ENCODE measurements at places on chromosomes 12 and 14.
A peak's percentile ranks its signal among the peaks of the same experiment; 100 is the strongest.

- DNase-seq = no peak
Observed at GRCh38 chr12:132632521-132633228, 14.1 kb downstream of the P2RX2 start.

DNA sequence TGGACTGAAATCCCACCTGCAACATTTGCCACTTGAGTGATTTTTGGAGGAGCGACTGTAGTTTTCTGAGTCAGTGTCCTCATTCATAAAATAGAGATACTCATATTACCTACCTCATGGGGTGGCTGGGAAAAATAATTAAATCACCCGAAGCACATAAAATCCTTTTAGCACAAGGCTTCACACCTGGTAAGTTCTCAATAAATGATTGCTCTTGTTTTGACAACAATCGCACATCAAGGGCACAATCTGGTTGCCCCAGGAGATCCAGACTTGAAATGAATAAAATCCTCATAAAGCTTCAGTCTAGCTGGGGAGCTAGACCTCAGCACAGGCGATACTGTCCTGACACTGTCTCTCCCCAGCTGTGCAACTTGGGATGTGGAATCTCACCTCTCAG lies 76.0 kb upstream of the CCDC60 start:
- DNase-seq = no peak

DNA sequence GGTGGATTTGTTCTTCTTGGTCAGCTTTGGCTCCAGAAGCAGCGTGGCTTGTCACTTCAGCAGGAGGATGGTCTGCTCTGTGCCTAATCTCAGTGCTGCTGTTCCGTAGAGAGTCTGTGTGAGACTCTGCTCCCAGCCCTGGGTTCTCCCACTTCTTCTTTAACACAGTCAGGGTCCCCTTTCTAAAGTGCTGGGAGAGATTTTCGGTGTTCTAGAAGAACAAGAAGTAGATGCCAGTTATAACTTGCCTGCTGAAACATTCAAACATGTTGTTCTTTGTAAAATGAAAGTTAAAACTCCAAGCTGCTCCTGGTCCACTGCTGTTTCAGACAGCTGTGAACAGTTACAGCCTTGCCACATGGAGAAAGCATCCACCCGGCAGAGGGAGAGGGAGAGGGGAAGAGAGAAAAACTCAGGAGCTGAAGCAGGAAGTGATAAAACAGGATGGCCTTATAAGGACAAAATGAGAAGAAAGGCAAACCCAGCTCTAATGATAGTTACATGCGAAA lies 55.2 kb upstream of the CERS5 start:
- DNase-seq = peak; percentile 71

GRCh38 chr12:111121840-111122239 lies 201.5 kb upstream of the MYL2 start:
- DNase-seq = no peak

DNA sequence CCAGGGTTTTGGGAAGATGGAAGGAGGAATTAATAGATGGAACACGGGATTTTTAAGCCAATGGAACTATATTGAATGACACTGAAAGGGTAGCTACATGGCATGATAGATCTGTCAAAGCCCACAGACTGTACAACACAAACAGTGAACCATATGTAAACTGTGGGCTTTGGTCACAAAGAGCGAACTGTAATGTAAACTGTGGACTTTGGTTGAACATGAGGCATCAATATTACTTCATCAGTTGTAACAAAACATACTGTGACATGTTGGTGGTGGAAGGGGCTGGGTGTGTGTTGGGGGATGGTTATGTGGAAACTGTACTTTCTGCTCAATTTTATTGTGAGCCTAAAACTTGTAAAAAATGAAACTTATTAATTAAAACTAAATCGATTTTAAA lies 210.6 kb upstream of the HMGA2 start:
- no peak for DNase-seq

DNA sequence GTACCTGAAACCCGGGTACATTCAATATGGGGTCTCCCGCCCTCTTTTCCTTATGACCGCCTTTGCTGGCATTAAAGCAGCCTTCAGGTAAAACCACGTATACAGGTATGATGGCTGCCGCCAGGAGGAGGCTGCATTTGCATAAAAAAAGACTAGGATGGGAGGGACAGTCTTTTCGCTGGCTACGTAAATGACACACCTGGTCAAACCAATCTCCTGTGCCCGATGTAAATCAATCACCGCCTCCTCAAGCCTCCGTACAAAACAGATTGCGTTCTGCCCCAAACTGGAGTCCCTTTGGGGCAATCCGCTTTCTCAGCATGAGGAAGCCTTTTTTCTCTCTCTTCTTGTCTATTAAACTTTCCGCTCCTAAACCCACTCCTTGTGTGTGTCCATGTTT lies 8.1 kb upstream of the ALDH1L2 start:
- no peak for DNase-seq

DNA sequence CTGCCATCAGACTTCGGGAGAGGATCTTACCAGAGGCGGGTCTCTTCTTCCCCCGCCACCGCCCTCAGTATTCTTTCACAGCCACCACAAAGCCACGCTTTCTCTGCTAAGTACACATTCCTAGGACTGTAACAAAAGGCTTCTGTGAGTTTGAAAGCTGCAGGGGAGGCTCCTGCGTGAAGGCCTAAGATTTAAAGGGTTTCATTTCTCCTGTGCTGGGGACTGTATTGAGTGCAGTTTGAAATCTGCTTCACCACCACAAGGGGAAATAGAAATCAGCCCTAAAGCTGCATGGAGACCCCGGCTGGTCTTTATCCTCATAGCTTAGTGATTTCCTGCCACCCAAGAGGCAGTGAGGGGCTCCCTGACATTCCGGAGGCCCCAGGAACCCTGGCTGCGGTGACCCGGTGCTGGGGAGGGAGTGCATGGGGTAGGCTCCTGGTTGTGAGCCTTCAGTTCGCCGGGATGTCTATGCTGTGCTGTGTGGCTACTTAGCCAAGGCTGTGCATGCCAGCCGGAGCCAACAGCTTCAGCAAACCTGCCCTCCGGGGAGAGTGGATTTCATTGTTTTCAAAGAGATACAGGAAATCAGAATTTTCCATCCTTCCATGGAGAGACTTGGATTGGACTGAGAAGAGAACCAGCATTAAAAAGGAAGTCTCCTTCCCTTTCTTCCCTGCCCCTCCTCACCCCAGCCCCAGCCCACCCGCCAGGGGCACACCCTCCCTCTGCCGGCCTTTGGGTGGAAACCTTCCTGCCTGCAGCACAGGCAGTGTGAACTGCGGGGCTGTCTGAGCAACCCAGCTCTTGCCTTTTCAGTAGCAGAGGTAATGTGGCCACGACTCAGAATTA lies 163.3 kb downstream of the ETV6 start:
- no peak for DNase-seq

DNA sequence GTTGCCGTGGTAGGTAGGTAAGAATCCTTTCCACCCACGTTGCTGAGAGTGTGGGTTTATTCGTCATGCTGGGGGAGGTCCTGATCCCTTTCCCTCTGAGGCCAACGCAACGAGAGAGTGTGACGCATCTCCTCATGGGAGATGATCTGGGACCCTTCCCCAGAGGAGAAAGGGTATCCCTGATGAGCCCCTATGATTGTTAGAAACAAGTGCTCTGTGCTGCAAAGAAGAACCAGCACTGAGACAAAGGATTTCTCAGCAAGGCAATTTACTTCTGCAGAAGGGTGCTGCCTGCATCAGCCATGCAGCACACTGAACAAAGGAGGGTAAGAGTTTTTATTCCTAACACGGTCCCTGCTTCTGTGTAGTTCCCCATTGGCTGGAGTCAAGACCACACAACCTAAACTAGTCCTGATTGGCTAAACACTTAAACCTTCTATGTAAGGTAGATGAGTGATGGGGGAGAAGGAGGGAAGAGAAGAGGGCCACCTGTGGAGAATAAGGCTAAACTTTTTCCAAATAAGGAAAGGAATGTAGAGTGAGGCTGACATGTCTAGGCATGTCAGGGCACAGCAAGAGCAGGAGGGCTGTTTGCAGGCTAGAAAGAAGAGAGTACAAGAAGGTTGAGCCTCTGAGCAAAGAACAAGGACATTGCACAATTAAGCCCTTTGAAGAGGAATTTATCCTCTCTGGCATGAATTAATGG lies 21.3 kb downstream of the CLEC2A start:
- no peak for DNase-seq

GRCh38 chr12:112344220-112344619 lies 38.0 kb downstream of the HECTD4 start:
- DNase-seq = no peak

- no peak for DNase-seq
Observed at GRCh38 chr12:106941481-106942156, 14.1 kb upstream of the TMEM263 start.

DNA sequence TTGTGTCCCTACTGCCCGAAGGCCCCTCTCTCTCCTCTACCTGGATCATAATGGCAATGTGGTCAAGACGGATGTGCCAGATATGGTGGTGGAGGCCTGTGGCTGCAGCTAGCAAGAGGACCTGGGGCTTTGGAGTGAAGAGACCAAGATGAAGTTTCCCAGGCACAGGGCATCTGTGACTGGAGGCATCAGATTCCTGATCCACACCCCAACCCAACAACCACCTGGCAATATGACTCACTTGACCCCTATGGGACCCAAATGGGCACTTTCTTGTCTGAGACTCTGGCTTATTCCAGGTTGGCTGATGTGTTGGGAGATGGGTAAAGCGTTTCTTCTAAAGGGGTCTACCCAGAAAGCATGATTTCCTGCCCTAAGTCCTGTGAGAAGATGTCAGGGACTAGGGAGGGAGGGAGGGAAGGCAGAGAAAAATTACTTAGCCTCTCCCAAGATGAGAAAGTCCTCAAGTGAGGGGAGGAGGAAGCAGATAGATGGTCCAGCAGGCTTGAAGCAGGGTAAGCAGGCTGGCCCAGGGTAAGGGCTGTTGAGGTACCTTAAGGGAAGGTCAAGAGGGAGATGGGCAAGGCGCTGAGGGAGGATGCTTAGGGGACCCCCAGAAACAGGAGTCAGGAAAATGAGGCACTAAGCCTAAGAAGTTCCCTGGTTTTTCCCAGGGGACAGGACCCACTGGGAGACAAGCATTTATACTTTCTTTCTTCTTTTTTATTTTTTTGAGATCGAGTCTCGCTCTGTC lies 1.8 kb downstream of the INHBE start:
- no peak for DNase-seq

DNA sequence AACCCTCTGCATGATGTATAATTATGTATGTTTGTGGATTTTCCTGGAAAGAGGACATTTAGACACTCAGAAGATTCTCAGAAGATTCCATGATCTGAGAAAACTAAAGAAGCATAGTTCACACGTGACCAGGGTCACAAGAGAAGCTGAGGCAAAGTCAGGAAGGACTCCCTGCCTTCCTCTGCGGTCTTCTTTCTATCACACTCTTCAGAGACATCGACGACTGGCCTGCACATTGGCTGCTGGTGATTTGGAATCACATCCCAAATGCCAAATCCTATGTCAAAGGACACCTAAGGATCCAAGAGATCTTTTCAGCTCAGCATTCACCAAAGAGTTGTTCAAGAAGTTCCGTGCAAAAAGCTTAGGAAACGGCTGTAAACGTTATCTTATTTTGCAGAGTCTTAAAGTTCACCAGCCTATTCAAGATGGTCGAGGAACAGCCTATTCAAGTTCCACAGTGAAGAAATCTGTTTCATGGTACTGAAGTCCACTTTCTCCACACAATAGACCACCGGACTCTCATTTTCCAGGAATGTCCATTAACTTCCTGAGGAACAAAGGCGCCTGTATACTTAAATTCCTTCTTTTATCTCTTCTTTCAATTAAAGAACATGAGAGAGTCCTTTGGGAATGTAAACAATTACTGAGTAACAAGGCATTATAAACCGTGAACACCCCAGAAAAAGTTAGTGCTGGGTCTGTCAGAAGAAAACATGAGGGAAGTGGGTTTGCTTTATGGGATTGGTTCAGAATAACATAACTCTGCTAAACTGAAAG lies 42.1 kb downstream of the IGF1 start:
- DNase-seq = no peak

- no peak for DNase-seq
Observed at GRCh38 chr14:41280745-41281144, 325.9 kb upstream of the LRFN5 start.

GRCh38 chr12:49975318-49975761 lies 2.6 kb downstream of the AQP6 start:
- no peak for DNase-seq

- DNase-seq = no peak
Observed at GRCh38 chr14:43161477-43161876, 1345.6 kb downstream of the FSCB start.

DNA sequence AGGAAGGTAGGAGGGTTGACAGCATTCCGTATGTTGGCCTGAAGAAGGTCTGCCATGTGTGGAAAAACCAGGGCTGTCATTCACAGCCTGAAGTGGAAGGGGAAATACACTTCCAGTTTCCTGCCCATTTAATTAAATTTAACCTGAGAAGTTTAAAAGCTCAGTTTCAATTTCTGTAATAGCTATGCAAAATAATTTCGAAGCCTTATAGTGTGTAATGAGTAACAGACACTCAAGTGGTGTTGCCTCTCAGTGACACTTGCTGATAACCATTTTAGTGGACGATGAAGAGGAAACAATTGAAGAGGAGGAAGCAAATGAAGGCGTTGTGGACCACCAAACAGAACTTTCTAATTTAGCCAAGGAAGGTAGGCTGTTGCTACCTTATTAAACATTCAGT lies 44.8 kb downstream of the EP400 start:
- DNase-seq = no peak

DNA sequence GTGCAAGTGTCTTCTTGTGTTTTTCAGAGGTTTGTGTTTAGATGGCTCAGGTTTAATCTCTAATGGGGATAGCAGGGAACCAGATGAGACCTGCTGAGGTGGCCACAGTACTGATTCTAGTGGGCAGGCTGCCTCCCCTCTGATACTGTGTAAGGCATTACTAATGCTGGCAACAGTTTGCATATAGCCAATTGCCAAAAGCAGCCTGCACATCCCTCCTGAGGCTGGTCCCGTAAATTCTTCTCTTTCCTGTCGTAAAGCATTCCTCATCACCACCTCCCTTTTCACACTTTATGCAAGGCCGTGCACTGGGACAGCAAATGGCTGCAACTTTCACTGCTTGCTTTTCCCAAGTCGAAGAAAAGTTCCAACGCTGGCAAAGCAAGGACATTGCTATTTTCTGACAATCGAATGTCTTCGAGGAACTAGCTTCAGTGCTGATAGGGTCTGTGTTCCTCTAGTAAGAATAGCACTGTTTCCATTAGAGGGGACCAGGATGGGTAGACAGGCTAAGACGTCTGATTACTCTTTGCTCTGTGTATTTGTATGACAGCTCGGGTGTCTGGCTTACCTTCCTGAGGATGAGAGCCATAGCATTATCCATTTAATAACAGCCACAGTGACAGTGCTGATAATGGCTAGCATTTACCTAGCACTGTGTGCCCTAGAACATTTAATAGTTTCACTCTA lies 178.2 kb upstream of the HIF1A start:
- DNase-seq = no peak

- DNase-seq = no peak
Observed at GRCh38 chr14:37593511-37594237, 1.4 kb downstream of the FOXA1 start.

- no peak for DNase-seq
Observed at GRCh38 chr12:89970722-89971121, 262.1 kb upstream of the ATP2B1 start.

GRCh38 chr12:52246720-52247621 lies 13.9 kb downstream of the KRT7 start:
- DNase-seq = peak; percentile 58
